GM23338 (cell line): ENCODE measurements at places on chromosomes 13 and 19.

GRCh38 chr19:13429563-13429962, 76.7 kb downstream of the CACNA1A start:
- no peak for DNase-seq

DNA sequence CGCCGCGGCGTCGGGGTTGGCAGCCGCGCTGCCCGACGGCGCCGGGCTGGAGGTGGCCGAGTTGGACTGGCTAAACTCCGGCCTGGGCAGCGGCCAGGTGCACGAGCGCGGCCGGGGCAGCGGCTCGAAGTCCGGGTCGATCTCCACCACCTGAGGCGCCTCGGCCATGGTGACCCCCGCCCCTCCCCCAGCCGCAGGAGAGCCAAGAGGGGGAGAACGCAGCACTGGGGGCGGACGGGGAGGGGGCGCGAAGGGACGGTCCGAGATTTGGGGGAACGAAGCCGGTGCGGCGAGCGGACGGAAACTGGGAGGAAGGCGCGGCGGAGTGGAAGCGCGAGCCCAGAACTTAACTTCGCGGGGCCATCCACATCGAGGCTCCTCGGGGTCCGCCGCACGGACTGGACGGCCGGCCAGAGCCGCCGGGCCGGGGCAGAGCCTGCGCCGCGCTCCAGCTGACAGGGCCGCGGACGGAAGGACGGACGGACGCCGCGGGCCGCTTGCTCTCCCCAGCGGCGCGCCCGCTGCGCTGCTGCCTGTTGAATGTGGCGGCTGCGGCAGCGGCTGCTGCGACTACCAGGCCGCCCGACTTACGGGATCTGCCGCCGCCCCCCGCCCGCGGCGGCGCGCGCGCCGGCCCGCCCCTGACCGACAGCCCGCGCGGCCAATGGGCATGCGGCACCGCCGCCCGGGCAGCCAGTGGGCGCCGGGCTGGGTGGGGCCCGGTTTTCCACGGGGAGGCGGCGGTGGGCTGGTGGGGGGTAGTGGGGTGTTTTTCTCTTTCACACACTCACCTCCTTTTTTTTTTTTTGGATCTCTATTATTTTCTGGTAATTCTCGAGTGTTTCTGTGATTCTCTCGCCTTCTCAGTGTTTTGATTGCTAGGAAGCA, at the start of gene FOXO1:
Gene FOXO1 (minus strand): TSS at position 597 of the 888 bp plus-strand sequence. CDS start 429 bp downstream, at position 168.
- peak; percentile 81 for DNase-seq

GRCh38 chr13:93388701-93389100, 162.1 kb downstream of the GPC6 start:
- DNase-seq = no peak

DNA sequence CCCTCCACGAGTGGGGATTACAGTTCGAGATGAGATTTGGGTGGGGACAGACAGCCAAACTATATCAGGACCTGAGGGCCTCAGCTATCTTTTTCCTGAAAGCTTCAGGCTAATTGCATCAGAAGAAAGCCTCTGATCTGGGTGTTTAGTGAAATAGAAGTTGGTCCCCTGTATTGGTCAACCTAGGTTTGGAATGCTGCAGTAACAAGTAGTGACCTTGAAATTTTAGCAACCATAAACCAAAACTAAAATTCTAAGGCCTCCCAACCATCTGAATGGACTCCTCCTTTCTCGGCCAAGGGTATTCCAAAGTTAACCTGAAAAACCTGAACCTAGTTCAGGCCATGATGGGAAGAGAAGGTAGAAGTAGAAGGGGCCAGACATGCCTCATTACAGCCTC, 34.9 kb upstream of the OR10H1 start:
- no peak for DNase-seq

DNA sequence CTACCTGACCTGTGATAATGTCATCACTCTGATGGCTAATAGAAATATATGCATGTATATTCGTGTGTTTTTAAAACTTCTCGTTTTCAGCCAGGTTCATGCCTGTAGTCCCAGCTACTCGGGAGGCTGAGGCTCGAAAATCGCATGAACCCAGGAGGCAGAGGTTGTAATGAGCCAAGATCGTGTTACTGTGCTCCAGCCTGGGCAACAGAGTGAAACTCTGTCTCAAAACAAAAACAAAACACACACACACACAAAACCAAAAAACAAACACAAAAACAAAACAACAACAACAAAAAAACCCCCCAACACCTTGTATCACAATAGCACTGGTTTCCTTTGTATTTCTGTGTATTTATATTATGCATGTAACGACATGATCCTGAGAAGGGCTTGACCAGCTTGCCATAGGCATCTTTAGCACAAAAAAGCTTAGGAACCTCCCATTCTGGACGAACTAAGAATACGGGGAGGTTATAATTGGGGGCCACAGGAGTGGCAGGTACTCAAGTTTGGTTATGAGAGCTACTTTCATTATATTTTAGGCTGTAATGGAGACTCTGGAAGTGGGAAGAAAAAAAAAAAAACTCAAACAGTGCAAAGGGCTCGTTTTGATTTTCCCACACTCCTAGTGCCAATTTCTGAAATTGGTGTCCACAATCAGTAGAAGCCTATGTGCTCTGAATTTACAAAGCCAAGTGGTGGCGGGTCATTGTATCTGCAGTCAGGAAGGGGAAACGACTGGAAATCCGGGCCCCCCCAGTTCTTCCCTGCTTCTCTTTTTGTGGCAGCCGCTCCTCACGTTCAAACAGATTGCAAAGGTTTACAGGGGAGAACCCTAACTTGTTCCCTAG, 1.2 kb upstream of the ACP7 start:
- DNase-seq = no peak

DNA sequence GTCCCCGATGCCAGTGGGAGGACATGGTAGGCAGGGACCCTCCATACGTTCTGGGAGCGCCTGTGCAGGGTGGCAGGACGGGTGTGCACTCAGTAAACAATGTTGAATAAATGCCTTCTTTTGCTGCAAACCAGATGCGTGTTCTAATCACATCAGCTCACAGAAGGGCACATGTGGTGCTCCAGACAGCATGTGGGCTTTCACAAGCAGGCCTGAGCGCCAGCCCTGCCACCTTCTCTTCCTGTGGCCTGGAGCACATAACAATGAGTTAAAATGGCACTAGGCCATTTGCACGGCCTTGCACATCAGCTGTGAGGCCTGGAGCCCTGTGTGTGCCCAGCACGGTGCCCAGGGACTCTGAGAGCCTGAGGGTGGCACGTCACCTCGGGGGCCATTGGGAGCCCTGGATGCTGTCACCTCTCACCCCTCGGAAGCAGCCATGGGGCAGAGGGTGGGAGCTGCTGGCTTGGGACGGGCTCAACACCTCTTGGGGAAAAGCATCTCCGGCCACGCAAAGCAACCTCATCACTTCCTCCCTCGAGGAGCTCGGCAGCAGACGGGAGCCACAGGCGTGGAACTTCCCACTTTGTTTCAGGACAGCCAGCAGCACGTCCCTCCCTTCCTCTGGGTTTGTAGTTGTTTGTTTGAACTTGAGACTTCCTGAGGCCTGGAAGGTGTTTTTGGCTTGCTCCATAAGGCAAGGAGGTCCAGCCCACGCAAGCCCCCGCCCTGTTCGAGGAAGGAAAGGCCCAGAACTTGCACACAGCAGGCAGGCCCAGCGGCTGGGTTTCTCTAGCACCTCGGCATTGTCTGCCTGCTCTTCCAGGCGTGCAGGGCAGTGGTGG, 9.8 kb downstream of the MCF2L start:
- no peak for DNase-seq

DNA sequence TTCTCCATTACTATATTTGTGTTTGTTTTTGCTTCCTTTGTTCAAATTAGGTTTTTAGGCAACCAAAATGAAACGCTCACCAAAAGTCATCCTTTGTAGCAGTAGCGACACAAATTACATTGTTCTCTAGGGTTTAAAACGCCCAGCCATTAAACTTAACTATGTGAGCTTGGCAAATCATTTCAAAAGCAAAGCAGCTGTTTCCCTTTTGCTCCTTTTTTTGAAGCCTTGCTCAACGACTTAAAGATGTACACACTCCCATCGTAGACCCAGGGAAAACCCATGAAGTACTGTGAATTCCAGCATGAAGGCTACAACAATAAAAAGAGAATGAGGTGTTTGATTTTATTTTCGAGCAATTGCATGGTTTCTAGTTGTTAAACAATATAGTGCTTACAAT, 106.7 kb downstream of the RAP2A start:
- no peak for DNase-seq

- no peak for DNase-seq
These were observed 23.5 kb downstream of the CFAP97D2 start for GRCh38 chr13:114202581-114202980.

DNA sequence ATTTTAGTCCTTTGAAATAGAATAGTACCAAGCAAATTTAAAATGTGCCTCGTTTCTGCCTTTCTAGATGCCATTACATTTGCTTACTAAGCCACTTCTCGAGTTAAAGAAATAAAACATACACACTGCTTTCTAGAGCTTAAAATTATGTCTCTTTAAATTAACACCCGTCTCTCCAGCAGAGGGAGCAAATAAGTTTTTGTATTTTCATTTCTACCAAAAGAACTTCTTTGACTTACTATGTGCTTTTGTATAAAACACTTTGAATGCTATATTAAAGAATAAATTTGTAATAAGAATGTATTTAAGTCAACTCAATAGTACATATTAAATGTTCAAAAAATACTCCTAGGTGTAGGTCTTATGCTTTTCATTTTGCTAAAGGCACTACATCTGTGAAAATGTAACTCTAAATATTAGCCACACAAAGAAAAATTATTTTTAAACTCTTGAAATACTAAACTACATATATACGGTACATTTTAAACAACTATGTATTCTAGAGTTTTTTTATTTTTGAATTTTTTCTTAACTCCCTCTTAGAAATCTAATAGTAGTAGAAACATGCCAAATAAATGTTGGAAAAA, 269.3 kb upstream of the MIR17HG start:
- peak; percentile 45 for DNase-seq

- DNase-seq = no peak
These were observed 16.0 kb downstream of the GNA15 start for GRCh38 chr19:3151563-3152418.

GRCh38 chr13:105139380-105140285, 1395.8 kb downstream of the EFNB2 start:
- peak; percentile 11 for DNase-seq

DNA sequence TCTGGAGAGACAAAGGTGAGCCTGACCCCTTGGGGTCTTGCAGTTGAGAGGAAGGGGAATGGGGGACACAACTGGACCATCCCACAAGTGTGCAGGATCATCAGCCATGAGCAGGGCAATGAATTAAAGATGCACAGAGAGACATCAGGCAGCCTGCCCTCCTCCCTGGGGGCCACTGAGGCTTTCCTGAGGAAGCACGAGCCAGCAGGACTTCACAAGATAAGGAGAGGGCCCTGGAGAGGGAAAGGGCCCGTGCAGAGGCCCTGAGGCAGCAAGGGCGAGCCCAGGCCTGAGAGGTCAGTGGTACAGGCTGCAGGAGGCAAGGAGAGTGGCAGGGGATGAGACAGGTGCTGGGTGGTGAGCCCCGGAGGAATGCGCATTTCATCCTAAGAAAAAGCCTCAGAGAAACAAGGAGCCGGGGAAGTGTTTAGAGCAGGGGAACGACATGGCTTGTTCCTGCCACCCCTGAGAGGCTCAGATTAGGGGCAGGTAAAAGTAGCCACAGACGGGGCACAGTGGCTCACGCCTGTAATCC, 9.0 kb upstream of the PRKD2 start:
- no peak for DNase-seq

- DNase-seq = no peak
These were observed 2.4 kb downstream of the METTL21C start for GRCh38 chr13:102692491-102692826.
